ENCODE measurements at places on chromosomes 13 and 19.

- no peak for DNase-seq
Observed at GRCh38 chr13:82010780-82011179, 1669.9 kb upstream of the SPRY2 start.

DNA sequence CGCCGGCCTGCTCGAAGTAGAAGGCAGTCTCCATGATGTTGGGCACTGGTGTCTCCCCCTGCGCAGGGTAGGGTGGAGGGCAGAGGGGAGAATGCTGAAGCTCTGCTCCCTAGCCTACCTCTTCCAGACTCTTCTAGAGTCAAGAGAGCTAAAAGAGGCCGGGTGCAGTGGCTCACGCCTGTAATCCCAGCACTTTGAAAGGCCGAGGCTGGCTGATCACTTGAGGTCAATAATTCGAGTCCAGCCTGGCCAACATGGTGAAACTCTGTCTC is 10.2 kb downstream of the RSPH6A start:
- DNase-seq = no peak

- no peak for DNase-seq
Observed at GRCh38 chr13:21324803-21325202, 134.3 kb downstream of the ZDHHC20 start.

DNA sequence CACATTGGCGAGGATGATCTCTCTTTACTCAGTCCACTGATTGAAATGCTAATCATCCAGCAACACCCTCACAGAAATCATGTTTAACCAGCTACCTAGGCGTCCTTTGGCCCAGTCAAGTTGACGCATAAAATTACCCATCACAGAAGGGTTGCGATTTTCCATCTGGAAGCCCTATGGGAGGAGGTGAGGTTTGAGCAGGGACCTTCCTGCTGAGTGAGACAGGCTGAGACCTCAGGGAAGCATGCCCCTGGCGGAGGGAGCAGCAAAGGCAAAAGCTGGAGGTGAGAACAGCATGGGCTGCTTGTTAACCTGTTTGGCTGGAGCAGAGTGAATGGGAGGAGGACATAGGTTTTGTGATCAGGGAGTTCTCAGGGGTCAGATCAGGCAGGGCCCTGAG is 7.3 kb downstream of the TTC9B start:
- DNase-seq = no peak

GRCh38 chr13:33637978-33638743 is 179.8 kb upstream of the RFC3 start:
- no peak for DNase-seq

GRCh38 chr19:32624410-32624809 is 43.4 kb downstream of the PDCD5 start:
- no peak for DNase-seq

DNA sequence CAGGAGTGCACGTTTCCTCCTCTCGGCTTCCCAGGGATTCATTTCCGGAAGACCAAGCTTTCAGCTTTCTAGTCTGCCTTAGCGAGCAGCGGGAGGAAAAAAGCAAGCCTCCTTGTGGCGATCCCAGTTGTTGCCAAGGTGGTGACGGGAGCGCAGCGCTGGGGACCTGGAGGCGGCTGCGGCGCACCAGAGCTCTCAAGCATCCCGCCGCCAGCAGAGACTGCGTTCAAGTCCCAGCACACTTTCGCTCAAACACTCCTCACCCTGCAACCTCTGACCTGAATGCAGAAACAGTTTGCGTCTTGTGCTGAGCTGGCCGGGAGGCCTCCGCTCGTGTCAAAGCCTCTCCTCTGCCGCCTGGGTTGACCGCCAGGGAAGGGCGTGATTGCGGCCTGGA is 4.9 kb downstream of the GSX1 start:
- DNase-seq = no peak

GRCh38 chr19:281992-282391 is 9.2 kb downstream of the PLPP2 start:
- no peak for DNase-seq

- no peak for DNase-seq
Observed at GRCh38 chr19:5083547-5083965, 114.6 kb downstream of the KDM4B start.

DNA sequence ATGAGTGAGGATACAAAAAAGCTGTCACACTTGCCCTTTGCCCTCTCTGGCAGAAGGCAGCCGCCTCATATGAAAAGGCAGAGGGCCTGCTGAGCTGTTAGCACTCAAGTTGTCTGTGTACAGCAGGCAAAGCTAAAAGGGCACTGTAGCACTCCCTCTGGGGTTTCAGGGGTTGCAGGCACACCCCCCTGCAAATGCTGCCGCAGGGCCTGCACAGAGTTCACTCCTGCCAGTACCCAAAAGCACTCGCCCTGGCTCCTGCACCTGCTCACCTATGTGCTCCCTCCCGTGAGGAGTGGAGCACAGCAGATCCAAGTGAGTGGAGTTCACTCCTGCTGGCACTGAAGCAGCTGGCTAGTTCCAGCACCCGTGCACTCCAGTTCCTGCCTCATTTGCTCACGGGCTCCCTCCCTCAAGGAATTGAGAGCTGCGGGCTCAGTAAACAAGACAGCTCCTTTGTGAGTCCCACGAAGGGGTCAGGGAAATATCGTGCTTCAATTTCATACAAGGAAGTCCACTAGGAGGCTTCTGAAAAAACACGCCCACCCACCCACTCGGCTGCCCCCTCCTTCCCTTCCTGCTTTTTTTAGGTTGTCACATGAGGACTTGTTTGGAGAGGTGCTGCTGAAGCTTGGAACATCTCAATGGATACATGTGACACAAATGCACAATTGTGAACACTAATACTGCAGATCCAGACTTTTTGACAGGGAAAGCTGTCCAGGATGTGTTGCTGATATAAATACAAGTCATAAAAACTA is 9.9 kb upstream of the RCBTB2 start:
- DNase-seq = peak; percentile 47

- DNase-seq = no peak
Observed at GRCh38 chr19:46573679-46574498, 27.2 kb upstream of the CALM3 start.

DNA sequence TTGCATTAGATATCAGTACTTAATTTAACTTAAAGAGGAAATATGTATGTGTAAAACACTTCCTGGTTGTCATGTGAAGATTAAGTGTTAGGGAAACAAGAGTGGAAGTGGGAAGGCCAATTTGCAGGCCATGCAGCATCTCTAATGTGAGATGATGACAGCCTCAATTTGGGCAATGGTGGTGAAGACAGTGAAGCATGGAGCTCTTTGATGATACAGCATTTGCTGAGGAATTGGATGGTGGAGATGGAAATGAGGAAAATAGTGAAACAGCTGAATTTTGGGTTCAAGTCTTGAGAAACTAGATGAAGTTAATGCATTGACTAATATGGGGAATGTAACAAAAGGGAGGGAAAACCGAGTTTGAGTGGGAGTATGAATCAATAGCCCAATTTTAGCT is 231.7 kb upstream of the MIR17HG start:
- DNase-seq = no peak

DNA sequence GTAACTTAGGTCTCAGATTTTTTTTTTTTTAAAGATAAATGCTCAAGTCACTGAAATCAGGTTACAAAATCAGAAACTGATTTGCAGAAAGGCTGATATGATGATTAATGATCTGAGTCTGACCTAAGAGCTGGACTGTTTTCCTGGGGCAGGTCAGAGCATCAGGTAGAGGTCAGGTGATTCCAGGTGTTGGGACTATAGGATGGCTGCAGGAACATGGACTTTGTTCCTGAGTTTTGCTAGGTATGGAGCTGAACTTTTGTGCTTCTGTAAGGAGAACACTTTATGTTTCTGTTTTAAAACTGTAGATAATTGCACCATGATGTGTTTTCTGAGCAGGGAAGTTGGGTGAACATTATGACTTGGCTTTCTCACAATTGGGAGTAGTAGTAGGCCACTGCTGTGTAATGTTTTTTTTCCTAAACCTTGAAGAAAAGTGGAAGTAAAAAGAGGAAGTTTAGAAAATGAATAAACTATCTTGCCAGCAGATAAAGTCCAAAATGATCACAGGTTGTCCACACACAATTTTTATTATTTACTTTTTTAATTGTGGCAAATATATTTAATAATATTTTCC is 297.2 kb downstream of the DCT start:
- no peak for DNase-seq

DNA sequence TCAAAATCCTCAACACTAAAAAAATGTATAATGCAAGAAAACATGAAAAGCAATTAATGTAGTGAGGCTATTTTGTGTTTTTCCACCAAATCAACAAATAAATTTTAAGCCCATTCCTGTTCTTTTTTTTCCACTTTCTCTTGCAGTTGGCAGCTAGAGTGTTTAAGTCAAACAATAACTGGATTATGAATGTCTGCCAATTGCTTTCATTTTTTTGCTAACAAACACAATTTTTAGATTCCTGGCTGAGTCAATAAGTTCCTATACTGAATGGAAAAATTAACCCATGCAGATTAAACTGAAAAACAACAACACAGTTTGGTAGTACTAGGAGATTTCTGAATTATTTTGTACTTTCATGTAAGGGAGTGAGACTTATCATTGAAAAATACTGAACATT is 232.4 kb downstream of the SLITRK5 start:
- DNase-seq = no peak

GRCh38 chr19:33462112-33462791 is 59.3 kb downstream of the PEPD start:
- DNase-seq = no peak

DNA sequence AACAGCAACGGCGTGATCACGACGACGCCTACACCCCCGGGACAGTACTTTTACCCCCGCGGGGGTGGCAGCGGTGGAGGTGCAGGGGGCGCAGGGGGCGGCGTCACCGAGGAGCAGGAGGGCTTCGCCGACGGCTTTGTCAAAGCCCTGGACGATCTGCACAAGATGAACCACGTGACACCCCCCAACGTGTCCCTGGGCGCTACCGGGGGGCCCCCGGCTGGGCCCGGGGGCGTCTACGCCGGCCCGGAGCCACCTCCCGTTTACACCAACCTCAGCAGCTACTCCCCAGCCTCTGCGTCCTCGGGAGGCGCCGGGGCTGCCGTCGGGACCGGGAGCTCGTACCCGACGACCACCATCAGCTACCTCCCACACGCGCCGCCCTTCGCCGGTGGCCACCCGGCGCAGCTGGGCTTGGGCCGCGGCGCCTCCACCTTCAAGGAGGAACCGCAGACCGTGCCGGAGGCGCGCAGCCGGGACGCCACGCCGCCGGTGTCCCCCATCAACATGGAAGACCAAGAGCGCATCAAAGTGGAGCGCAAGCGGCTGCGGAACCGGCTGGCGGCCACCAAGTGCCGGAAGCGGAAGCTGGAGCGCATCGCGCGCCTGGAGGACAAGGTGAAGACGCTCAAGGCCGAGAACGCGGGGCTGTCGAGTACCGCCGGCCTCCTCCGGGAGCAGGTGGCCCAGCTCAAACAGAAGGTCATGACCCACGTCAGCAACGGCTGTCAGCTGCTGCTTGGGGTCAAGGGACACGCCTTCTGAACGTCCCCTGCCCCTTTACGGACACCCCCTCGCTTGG is 966 bp downstream of the JUNB start:
- no peak for DNase-seq

DNA sequence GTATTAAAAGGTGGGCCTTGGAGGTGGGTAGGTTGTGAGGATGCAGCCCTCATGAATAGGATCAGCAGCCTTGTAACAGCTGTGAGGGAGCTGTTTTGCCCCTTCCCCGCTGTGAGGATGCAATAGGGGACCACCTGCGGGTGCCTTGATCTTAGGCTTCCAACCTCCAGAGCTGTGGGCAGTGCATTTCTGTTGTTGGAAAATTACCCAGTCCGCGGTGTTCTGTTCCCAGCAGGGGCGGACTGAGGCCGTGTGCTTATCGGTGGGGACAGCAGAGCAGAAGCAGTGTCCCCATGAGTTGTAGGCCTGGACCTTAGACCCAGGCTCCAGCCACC is 54.8 kb upstream of the TEX29 start:
- no peak for DNase-seq

DNA sequence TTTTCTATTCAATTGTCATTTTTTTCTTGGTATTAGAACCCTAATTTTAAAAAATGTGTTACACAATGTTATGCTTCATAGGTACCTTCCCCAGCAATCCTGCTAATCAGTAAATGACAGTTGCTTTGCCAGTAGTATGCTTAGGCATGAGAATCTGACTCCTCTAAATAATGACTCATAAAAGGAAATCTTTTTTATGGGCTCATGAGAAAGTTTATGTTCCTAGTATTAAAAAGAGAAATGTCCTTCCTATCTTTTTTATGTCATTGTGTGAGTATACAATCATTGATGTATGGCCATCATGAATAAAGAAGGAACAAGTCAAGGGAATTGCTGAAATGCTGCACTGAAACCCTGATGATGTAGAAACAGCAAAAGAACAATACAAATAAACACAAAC is 1237.7 kb upstream of the PCDH20 start:
- no peak for DNase-seq

Data from midbrain (tissue), 1 donor.